Midbrain (tissue), 1 donor: ENCODE measurements at places on chromosomes 5 and 9.
A peak's percentile ranks its signal among the peaks of the same experiment; 100 is the strongest.

DNA sequence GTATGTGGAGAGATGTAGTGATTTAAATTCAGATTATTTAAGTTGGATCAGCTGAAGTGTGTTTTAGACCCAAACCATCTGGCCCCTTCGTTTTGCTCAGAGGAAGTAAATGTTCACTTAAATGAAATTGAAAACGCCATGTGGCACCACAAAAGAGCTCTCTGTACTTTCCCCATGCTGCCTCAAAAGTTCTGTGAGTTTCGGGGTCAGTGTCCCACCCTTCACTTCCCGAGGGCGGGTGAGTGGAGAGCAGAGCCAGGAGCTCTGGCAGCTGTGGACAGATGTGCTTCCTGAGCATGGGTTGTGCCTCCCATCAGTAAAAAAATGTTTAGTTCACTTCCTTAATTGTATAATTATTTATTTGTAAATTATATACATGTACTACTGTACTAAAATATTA, 48.4 kb downstream of the PSD2 start:
- DNase-seq = no peak

DNA sequence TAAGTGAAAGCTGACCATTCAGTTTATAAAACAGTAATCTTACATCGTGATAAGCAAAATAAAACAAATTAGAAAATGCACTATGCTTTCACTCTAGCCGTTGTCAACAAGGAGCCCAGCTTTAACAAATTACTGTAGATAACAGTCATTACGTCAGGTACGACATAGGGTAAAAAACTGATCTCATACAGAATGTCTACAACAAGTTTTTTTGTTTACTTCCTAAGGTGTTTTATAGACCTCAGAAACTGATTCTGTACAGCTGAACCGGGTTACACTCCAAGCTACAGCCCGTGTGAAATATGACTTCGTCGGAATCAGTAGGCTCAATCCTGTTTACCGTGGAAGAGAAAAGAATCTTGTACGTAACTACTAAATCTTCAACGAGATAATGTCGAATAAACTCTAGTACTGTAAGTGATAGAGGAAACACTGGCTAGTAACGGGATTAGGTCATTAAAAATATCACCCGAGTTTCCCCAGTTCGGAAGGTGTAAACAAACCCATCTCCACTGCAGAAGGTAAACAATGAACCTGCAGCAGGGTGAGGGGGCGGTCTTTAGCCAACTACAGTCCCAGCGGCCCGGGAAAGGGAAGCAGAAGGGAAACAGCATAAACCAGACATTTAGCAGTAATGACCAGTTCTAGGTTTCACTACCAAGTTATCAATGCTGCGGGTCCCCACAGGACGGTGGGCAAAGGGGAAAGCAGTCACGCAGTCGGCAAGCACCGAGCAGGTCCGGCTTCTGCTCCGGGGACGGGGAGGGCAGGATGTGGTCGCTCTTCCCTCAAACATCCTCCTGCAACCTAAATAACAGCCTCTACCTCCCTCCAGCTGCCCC, 1.1 kb downstream of the RICTOR start:
- peak; percentile 50 for DNase-seq

DNA sequence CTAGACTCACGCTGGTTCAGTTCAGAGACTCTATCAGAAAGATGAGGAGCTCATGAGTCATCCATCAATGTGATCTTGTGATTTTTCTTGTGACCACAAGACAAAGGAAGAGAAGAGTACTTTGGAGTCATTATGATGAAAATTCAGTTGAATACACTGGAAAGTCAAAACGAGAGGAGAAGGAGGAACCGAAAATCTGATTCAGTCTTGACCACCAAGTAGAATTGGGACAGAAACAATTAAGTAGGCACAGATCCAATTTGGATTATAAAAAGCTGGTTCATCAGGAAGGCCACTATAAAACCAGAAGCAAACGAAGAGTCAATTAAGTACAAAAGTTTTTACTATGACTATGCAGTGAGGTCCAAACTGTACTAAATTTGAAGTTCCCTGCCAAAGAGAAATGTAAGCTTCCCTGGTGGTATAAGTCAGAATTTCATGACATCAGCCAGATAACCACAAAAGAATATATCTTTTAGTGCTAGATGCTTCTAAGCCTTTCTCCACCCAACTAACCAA, 90.9 kb downstream of the THBS4 start:
- peak; percentile 44 for DNase-seq

GRCh38 chr5:22250528-22250927, 602.6 kb downstream of the CDH12 start:
- DNase-seq = no peak

GRCh38 chr5:107469485-107470294, 201.0 kb downstream of the EFNA5 start:
- no peak for DNase-seq

- no peak for DNase-seq
Observed at GRCh38 chr9:124813501-124814163, 36.7 kb downstream of the OLFML2A start.

DNA sequence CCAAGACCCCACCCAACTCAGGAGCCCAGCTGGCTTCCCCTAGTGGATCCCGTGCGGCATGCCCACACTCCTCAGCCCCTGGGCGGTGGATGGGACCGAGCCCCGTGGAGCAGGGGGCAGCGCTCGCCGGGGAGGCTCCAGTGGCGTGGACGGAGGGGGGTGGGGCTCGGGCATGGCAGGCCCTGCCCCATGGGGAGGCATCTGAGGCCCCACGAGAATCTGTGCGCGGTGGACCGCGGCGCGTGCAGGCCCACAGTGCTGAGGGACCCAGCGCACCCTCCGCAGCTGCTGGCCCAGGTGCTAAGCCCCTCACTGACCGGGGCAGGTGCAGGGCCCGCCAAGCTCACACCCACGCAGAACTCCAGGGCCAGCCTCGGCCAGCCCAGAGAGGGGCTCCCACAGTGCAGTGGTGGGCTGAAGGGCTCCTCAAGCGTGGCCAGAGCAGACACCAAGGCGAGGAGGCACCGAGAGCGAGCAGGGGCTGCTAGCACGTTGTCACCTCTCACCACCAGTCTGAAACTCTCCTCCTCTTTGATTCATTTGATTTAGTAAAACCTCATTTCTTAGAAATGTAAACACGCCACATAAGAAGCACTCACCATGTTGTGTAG, 25.6 kb downstream of the RNF130 start:
- no peak for DNase-seq

GRCh38 chr5:132076983-132077382, 3.4 kb downstream of the CSF2 start:
- no peak for DNase-seq

- no peak for DNase-seq
Observed at GRCh38 chr9:136634904-136635303, 27.8 kb upstream of the EGFL7 start.

DNA sequence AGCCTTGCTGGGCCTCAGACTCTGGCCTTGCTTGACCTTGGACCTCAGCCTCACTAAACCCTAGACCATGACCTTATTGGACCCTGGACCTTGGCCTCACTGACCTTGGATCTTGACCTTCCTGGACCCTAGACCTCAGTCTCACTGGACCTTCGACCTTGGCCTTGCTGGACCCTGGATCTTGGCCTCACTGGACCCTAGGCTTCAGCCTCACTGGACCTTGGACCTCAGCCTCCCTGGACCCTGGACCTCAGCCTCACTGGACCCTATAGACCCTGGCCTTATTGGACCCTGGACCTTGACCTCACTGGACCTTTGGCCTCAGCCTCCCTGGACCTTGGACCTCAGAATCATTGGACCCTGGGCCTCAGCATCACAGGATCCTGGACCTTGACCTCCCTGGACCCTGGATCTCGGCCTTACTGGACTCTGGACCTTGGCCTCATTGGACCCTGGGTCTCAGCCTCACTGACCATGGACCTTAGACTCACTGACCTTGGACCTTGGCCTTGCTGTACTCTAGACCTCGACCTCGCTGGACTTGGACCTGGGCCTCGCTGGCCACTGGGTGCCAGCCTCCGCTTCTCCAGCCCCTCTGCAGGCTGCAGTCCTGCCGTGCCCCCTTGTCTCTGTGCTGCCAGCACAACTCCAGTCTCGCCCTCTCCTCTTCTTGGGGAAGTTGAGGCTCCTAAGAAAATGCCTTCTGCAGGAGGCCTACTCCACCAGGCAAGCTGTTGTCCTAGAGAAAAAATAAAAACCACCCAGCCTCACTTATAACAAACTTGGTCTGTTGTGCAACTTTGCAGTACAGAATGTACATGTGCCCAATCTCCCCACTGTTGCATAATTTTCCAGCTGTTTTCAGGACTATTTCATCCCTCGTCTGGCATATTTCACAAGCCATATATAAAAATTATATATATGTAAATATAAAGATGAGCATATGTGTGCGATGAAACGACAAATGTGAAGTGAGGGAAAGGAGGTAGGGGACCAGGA, 11.0 kb upstream of the ADAMTS2 start:
- DNase-seq = no peak

DNA sequence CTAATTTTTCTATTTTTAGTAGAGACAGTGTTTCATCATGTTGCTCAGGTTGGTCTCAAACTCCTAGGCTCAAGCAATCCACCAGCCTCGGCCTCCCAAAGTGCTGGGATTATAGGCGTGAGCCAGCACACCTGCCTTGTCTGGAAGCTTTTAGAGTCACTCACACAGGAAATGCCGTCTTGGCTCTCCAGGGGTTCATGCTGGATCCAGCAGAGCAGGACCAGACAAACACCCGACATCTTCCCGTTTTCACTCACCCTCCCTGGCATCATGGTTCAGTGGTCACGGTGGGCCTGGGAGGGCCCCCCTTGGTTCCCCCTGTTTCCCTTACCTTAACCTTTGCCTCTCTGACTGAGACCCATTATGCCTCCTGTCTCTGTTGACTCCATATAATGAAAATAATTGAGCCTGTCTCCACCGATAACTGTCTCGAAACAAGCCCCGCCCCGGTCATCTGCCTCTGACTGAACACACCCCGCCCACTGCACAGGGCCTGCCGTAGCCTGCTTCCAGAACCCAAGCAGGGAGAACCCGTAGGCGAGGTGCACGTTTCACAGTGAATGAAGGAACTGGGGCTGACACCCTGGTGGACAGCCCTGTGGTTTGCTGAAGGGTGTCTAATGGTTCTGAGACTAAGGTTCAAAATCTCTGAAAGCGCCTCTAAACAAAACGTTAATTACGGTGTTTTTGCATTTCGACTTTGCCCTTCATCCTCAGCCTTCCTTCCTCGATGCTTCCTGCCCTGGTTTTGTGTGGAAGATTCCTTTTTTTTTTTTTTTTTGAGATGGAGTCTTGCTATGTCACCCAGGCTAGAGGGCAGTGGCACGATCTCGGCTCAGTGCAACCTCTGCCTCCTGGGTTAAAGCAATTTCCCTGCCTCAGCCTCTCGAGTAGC, 39.7 kb upstream of the SPRY4 start:
- no peak for DNase-seq

- no peak for DNase-seq
Observed at GRCh38 chr5:87184605-87185004, 83.1 kb upstream of the RASA1 start.

- no peak for DNase-seq
Observed at GRCh38 chr9:107805201-107805600, 315.6 kb upstream of the KLF4 start.

- no peak for DNase-seq
Observed at GRCh38 chr9:134617836-134618162, 23.8 kb upstream of the COL5A1 start.

- no peak for DNase-seq
Observed at GRCh38 chr5:89043676-89044075, 160.7 kb upstream of the MEF2C start.

DNA sequence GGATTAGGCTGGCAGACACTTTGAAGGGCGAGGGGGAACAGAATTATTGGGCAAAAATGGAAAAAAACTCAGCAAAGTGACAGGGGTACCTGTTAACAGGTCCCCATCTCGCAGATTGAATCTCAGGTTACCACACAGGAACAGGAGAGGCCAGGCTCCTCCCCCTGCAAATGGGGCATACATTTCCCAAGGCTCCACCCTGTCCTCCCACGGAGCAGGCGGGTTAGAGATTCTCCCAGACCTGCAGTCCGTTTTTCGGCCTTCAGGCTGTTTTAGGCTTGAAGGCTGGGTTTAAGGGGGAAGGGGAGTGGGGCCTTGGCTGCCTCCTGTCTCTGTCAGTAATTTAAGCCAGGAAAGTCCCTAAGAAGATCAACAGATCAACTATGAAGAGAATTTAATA, 42.7 kb downstream of the LRRC70 start:
- no peak for DNase-seq

- DNase-seq = no peak
Observed at GRCh38 chr9:134944351-134944802, 26.7 kb upstream of the FCN1 start.

- peak; percentile 56 for DNase-seq
Observed at GRCh38 chr9:36008774-36009300, 27.9 kb upstream of the RECK start.

GRCh38 chr5:75603371-75603770, 7.9 kb upstream of the ANKDD1B start:
- DNase-seq = no peak

- no peak for DNase-seq
Observed at GRCh38 chr5:108528655-108529054, 146.8 kb upstream of the FBXL17 start.

DNA sequence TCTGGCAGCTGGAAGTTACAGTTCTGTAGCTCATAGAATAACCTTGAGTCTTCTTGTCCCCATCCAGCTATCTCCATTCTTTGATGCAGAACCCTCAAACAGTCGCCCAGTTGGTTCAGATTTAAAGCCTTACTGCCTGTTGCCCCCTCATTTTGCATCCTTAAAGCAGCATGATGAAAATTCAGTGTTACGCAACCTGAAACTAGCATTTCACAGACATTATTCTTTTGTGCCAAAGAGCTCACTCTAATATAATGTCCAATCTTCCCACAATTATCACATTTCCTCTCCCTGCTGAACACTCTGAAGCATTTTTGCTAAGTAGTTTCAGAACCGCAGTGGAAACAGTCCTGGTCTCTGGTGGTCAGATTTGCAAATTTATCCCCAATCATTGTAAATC, 318.0 kb downstream of the PSAT1 start:
- DNase-seq = no peak

- no peak for DNase-seq
Observed at GRCh38 chr9:132319421-132320110, 35.2 kb downstream of the SETX start.

DNA sequence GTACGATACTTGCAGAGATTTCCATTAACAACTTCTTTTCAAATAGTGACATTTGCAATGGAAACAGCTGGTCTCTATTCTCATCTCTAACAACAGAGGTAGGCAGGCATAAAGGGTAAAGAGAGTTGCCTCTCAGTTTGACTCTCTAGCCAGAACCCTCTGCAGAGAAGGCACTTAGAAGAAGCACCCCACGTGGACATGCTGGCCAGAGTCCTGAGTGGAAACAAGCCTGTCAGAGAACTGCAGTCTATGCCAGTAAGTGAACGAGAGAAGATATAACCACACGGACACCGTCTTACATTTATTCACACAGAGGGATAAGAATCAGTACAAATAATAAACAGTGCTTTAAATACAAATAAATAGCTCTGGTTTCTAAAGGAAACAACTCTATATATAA, 11.0 kb upstream of the LHX6 start:
- peak; percentile 26 for DNase-seq
